Progenitor cell of endocrine pancreas (in vitro differentiated cells): ENCODE measurements at places on chromosomes 12 and 14.

- DNase-seq: no peak
These were observed 18.5 kb upstream of the PCNX1 start for GRCh38 chr14:70888681-70889175.

DNA sequence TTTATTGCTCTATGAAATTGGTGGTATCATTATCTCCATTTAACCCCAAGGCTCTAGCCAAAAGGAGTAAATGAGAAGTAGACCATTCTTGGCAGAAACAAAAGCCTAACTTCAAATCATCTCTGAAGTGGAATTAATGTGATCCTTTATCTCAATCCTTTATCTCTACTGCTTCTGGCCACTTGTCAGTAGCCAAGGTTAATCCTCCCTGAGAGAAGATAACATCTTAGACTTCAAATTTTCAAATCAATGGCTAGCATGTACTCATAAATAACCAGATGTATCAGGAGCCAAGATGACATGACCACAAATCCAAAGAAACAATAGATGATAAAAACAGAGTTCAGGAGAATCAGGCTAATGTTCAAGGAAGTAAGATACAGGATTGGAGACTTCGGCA is 123.1 kb upstream of the RASSF8 start:
- no peak for DNase-seq

DNA sequence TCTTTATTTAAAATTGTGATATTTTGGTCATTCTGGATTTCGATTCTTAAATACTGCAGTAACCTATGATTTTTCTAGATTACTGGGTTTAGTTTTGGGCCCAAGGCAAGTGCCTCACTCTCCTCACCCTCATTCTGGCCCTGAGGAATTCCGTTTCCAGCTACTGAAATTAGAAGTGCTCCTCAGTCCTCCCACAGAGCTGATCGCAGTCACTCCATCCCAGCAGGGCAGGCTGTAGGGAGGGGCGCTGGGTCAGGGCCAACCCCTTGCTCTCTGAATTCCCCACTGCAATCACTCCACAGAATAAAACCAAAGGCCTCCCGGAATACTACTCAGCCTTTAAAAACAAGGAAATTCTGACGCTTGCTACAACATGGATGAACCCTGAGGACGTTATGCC is 66.5 kb upstream of the DIO3 start:
- no peak for DNase-seq

GRCh38 chr14:103521951-103522563 is 573 bp downstream of the CKB start:
- no peak for DNase-seq

DNA sequence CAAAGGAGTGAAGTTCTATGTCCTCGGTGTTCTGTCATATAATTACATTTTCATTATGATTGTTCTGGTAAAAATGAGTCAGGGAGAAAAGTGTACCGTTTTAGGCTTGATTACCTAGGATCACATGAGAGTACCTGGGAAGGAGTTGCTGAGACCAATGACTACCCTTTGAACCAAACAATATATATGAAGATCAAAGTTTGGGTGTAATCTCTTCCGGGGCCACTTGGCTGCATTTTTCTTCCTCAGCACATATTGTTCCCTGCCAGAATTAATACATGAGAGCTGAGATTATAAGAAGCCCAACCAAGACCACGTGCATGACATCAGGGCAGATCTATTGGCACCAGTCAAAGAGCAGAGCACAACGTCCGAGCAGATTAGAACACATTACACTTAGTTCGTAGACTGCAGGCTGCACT is 41.1 kb upstream of the DHRS7 start:
- no peak for DNase-seq

DNA sequence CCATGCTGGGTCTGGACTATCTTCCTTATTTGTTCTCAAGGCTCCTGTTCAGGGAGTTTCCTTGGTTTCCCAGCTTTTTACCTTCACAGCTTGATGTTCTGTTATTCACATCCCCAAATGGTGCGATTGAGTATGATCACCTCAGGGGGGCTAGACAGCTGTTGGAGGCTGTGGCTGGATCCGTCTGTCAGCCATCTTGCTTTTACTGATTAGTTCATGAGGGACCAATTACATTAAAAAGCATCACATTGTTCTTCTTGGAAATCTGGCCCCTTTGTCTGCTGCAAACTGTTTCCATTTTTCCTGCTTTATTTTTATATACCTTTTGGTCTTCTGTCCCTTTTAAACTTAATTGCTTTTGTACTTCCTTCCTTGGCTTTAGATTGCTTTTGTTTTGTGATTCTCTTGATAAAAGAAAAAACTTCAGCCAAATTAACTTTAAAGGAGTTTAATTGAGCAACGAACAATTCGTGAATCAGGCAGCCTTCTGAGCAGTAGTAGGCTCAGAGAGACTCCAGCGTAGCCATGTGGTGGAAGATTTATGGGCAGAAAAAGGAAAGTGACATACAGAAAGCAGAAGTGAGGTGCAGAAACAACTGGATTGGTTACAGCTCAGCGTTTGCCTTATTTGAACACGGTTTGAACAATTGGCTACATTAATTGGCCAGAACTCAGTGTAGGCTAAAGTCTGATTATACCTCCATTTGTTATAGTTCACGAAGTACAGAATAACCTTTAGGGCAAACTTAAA is 208.7 kb downstream of the AEBP2 start:
- DNase-seq: no peak

DNA sequence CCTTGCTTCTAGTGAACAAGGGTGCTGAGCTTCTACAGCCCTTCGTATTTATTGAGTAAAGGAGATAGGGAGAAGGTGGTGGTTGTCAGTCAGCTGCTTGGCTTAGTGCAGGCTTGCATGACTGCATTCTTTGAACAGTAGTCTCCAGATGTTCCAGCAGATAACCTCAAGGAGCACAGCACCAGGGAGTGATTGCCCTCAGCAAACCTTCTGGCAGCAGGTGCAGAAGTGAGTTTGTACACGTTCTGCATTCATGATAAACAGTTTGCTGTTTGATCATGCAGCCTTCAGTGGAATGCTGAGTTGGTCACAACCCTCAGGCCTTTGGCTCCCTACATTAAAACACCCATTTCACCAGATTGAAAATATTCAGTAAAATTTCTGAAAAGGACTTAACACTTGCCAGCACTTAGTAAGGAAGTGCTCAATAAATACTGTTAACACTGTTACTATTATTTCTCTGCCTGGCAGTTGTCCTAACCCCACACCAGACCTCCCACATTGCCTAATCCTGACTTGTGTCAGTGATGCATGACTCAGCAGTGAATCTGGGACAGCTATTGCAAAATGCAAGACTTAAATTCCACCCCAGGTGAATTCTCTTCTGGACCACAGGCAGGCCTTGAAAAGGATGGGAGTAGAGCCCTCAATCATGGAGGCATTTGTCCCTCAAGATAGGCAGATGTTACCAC is 18.9 kb upstream of the CARMIL3 start:
- DNase-seq: no peak

GRCh38 chr12:96053476-96054243 is 18.3 kb upstream of the LTA4H start:
- DNase-seq: no peak

DNA sequence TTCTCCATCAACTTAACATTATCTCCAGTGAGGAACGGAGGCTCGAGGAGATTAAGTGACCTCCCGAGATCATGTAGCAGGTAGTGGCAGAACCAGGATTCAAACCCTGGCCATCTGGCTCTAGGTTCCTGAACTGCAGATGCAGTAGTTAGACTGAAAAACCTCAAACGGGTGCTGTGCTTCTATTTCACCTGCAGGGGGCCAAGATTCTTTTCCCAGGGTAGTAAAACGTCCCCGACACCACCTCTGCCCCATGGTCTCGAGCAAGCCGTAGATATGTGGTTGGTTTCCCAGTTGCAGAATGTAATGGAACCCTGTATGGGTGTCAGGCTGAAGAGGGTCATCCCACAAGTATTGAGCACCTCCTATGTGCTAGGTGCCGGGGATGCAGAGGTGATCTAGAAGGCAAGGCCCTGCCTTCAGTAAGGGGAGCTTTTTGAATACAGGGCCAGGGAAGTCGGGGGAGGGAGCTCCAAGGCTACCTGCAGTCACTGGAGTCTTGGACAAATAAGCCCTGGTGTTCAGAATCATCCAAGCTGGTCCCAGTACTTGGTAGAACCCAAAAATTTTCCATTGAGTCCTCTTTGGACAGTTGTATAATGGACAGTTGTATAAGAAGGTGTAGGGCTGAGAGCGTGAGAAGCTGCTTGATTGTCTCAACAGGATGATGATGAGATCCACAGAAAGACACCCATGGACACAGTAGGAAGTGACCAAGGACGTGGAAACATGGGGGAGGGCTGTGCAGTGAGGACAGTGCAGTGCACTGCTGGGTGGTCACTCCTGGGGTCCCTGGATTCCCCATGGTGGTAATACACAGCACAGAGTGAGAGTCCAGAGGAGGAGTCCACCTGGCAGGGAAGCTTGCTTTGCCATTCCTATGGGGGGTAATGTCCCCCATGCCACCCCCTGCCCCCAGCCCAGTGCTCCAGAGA is 197.2 kb downstream of the CHST11 start:
- DNase-seq: no peak

GRCh38 chr12:98188650-98189077 is 326.7 kb upstream of the TMPO start:
- DNase-seq: no peak

GRCh38 chr14:52790011-52790755 is 1.2 kb downstream of the GNPNAT1 start:
- no peak for DNase-seq

DNA sequence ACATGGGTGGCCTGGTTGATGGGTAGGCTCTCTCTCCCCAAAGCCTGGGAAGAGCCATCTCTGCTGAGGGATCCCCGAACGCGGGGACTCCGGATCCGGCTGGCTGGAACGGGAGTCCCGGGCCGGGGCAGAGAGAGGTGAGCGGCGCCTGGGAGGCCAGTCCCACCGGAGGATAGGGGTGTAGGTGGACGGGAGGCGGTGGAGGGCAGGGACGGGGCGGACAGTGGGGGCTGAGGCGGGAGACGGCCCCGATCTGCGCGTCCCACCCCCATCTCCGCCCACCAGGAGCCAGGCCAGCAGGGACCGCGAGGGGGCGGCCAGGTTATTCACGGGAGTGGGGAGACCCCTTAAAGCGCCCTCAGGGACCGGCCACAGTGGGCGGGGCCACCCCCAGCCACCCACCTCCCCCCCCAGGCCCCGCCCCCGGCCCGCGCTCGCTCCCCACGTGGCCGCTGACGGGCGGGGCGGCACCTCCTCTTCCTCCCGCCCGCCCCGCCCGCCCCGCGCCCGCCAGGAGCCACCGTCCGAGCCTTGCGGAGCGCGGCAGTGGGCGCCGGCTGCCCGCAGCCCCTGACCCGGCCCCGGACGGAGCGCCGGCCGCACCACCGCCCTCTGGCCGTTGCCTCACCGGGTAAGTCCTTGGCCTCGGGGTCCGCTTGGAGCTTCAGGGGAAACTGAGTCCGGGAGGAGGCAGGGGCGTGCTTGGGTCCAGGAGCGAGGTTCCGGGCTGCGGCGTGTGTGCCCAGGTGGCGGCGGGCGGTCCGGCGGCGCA is at the start of gene INF2:
Gene INF2 (plus strand): TSS at position 510 of the 772 bp plus-strand sequence. CDS start 11,748 bp downstream, outside the sequence.
- DNase-seq: peak; percentile 52

GRCh38 chr14:79924551-79924950 is 286.8 kb downstream of the DIO2 start:
- no peak for DNase-seq

DNA sequence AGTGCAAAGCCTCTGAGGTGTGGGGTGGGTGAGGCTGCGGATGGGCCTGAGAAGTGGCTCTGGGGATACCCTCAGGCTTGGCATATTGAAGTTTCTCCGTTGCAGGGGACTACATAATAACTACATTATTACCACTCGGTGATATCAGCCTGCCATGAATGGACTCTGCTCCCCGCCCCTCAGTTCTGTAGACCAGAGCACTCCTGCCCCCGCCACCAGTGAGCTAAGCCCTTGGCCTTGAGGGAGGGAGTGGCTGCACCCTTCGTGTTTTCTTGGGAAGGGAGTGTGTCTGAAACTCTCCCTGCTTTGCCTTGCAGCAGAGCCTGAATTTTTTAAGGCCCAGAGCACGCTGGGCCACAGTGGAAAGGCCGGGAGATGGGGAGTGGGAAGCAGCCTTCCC is 1.7 kb downstream of the ORAI1 start:
- no peak for DNase-seq

DNA sequence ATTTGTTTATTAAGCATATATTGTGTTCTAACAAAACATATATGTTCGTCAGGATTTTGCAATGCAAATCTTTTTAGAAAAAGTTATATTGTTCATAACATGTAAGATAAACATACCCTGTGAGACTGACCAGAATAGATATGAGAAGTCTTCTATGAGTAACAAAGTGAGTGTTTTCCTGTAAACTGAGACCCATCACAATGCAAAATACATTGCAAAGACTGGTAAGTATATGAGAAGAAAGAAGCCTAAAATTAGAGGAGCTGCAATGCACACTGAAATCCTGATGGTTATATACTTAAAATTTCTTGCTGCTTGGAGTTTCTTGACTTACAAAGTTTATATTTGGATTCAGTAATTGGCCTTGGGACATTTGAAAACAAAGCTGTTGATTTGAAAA is 6.0 kb downstream of the HMGA2 start:
- DNase-seq: no peak

DNA sequence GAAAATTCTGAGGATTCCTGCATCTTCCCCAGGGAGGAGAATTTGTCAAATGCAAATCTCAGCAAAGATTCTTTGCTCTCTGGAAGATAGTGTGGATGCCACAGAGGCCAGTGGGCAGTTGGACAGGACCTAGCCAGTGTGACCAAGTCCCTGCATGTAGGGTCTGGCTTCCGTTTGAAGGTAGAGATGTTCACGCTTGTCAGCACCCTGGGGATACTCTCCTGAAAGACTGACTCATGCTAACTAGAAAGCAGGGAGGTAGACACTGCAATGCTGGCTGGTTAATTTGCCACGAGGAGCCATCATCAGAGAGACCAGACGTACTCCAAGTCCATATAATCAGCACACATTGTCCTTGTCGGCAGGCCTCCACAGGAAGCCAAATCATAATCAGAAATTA is 130.1 kb downstream of the SAMD4A start:
- no peak for DNase-seq

GRCh38 chr14:58479975-58480374 is 52.5 kb downstream of the KIAA0586 start:
- no peak for DNase-seq

- no peak for DNase-seq
These were observed 925.1 kb upstream of the ATXN7L3B start for GRCh38 chr12:73612551-73612950.

DNA sequence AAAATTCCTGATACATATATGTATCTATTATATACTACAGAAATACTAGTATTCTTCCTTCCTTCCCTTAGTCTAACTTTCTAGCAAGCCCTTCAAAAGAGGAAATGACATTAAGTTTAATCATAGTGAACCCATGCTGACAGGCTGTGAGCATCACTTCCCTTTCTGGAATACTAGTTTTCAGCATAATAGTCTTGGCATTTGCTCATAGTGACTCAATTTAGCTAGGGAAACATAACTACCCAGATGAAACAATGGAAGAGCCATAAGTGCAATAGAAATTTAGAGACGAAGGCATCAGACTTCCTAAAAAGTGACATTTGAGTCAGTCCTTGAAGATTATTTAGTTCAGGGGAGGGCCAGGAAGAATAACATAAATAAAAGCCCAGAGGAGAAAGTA is 184.5 kb upstream of the CRY1 start:
- no peak for DNase-seq
